ENCODE measurements at places on chromosomes 2 and 18.

DNA sequence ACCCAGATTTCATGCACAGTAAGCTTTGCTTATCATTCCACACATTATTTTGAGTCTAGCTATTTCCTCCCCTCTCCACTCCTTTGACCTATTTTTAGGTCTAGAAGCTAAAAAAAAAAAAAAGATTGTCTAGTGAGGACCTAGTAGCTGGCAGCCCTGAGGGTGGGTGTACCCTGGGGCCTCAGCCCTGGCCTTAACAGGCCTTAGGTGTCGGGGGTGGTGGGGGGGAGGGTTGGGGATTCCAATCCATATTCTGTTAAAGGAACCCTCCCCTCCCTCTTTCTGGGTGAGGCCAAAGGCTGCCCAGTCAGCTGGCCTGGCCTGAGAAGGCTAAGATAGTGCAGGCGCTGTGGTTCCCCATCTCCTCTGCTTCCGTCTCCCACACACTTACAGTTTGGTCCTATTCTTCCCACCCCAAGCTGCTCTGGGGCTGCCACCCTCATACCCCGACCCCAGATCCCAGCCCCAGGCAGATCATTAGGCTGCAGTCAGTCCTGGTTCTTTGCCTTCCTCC, 65.5 kb upstream of the HK2 start:
- no peak for DNase-seq

DNA sequence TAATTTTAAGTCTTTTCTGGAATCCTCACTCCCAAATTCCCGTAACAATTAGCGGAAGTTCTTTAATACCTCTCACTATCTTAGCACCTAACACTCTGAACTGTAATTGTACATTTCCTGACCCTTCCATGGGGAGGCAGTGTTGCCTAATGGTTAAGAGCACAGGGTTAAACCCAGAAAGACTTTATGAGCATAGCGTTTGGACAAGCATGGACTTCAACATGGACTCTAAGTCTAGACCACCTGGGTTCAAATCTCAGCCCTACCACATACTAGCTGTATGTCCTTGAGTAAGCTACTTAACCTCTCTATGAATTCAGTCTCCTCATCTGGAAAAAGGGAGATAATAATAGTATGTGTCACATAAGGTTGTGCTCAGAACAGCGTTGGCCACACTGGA, 13.0 kb downstream of the ANTXR1 start:
- no peak for DNase-seq

DNA sequence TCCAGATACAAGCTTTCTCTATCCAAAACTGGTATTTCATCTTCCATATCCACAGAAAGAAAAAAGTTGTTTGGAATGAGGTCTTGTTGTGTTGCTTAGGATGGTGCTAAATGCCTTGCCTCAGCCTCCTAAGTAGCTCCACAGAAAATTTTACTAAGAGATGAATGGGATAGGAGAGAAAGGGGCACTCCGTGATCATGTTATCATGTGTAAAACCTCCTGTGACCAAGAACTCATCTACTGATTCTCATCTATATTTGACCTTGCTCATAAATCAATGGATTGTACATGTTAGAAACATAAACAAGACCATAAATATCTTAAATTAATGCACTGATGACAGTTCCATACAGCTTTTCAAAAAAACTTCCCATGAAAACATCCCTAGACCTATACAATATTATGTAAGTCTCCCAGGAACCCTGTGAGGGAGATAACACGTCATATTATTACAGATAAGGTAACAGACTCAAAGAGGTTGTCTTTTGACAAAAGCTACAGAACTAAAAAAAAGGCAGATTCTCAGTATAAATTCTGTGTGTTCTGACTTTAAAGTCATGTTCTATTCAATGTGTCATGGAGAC, 29.3 kb upstream of the KYNU start:
- DNase-seq = no peak

DNA sequence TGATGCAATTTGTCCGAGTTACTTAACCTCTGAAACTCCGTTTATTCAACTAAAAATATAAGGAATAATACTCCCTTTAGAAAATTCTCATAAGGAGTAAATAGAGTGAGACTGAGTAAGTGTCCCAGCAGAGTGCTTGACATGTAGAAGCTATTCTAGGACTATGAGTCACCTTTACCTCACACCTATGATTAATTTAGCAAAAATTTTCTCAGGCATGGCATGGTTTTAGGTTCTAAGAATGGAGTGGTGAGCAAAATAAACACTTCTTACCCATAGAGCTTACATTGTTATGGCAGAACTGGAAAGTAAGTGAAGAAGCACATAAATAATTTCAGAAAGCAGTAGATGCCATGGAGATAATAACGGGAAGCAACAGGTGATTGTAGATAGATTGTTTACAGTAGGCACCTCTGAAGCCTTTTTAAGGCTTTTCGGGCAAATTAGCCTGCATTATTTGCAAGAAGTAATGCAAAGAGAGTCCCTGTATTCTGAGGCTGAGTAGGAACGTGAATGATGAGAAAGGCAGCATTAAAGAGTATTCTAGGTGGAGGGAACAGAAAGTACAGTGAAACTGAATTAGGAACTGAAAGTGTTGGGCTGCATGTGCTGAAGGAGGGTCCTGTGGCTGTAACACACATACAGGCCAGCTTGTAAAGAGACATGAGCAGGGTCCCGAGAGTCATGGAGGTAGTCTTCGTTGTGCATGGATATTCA, 209.2 kb downstream of the ZNF407 start:
- no peak for DNase-seq

DNA sequence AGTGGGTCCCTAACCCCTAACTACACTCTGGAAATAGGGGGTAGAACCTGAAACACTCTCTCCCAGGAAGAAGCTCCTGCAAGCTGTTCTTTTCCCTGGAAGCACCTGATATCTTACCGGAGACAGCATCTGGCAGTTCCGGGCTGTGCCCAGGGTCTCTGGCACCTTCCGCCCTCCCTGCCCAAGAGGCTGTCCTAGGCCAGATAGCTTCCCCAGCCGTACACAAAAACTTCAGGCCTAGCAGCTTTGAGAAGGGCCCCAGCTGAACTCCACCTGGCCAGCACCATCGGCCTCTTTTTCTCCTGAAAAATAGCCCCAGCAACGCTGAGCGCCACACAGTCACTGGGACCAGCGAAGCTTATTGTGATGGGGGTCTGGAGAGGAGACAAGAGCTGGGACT, 9.7 kb downstream of the OSR1 start:
- DNase-seq = no peak

- DNase-seq = no peak
Measured at GRCh38 chr2:145190031-145190703, 670.2 kb upstream of the ZEB2 start.

DNA sequence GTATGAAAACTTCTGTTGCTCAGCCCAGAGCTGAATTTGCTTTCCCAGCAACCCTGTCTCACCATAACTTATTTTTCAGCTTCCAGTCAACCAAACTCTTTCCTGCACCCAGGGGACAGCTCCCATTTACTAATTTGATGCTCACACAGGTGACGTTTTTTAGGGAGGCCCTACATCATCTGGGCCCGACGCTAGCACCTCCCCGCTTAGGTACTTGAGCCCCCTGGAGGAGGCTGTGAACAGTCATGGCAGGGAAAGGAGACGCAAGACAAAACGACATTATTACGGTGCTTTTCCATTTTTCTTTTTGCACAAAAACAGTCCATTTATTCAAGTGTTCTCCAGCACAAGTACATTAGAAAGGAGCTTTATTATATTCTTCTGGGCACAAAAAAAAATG, 59.2 kb upstream of the POMC start:
- no peak for DNase-seq

- DNase-seq = no peak
Measured at GRCh38 chr2:118909191-118909590, 32.8 kb upstream of the MARCO start.

DNA sequence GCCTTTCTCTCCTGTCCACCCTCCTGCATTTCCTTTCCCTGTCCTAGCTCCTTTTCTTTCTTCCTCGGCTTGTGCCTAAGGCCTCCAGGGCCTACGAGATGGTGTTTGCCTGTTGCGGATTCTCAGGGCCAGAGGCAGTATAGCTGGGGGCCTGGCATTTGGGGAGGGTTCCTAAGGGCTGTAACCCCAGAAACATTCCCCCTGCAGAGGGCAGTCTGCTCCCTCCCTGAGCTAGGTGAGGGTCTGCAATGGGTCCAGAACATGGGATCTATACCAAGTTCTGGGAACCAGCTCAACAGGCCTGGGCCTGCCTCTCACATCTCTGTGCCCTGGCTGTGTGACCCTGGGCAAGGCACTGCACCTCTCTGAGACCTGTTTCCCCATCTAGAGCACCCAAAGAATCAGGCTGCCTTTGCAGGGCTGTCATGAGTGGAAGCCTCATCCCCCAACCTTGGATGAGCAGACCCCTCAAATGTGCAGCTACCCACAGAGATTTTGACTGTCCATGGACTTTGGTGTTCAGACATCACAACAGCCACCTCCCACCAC, 97.5 kb downstream of the GLI2 start:
- DNase-seq = no peak

DNA sequence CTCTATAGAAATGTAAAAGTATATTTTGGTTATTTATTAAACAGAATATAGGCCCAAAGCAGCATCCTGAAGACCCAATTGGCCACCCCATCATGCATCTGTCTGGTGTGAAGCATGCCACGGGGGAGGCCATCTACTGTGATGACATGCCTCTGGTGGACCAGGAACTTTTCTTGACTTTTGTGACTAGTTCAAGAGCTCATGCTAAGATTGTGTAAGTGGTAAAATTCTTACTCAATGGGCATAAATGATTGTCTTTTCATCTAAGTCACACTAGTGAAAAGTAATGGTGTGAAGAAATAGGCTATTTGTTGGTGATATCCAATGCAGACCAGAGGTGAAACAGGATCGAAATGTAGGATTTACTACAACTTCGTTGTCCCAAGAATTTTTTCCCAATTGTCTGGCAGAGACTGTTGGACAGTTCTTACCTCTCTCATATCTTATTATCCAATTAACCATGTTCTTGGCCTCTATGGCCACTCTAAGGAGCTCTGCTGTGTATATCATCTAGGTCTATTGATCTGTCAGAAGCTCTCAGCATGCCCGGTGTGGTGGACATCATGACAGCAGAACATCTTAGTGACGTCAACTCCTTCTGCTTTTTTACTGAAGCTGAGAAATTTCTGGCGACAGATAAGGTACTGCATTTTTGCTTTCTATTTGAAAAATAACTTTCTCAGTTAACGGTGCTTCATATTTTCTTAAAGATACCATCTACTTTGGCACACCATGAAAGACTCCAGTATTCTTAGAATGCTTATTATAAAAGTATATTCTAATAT, 35.0 kb downstream of the AOX1 start:
- no peak for DNase-seq

DNA sequence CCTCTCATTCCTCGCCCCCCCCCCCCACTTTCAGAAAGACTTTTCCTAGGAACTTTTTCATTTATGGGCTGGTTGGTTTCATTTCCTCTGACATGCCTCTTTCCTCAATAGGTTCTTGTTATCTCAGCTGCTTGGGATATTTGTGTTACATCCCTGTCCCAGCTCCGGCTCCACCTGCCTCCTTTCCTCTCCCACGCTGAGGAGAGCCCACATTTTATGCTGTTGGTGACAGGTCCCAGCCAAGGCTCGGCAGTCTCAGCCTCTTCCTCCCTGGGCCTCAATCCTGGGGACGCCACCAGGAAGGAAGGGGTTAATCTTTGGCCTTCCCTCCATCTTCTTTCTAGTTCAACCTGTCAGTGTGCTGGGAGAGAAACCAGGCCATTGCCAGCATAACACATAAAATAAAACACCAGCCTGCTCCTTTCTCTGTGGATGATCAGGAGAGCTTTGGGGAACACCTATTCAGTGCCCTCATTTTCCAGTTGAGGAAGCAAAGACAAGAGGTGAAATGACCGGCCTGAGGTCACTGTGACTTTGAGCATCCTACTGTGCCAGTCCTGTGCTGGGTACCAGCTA, 216.9 kb upstream of the TNP1 start:
- DNase-seq = no peak

GRCh38 chr2:186485576-186485870, 537 bp upstream of the ZC3H15 start:
- DNase-seq = no peak

DNA sequence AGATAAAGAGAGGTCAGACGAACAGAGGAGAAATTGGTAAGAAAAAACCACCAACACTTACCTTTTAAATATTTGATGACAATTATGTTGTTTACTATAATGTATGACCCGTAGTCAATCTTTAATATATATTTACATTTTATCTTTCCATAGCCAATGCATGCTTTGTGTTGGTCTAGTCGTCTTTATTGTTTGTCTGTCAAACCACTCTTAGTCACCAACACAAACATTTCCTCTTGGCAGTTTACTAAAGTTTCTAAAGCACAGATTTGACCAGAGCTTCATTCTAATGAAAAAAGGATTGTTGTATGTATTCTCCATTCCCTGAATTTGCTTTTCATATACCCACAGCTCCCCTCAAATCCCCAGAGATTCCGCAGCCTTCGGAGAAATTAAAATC, 784.7 kb upstream of the PIK3C3 start:
- no peak for DNase-seq

DNA sequence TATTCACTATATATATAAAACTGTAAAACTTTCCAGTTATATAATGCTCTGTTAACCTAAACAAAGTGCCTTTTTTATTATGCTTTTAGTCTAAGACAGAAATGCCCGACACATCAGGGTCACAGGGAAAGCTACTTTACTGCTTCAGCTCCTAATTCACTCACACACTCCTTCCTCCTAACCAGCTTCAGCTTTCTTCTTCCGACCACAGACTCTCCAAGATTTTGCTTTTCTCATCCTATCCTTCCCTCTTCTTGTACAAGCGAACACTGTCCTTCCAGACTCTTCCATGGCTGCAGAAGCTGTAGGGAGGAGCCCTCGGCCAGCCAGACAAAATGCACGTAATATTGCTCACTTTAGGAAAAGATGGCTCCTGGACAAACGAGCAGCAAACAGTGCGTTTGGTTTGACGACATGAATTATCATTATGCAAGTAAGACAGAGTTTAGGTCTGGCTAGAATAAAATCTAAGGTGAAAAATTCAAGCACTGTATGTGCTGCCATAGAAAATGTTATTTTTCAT, 47.5 kb upstream of the HNRNPA3 start:
- no peak for DNase-seq

Data from stimulated activated CD8-positive, alpha-beta memory T cell treated with anti-CD3 and anti-CD28 coated beads, Interleukin-7, amount 100 ng/mL, for 1 hour (primary cell).